Activated CD4-positive, alpha-beta memory T cell treated with anti-CD3 and anti-CD28 coated beads, Interleukin-2, amount 10 ng/mL, durations not matched to agents 7 days and 5 days (primary cell): ENCODE measurements at places on chromosomes 7 and 10.

- DNase-seq, result no peak
- H3K4me1 ChIP-seq, result peaks cover 5% of the 10 kb centered on the region
- H3K4me3 ChIP-seq, result no peak overlapping the region
- no peak overlapping the region for H3K27ac ChIP-seq
These were observed 7.6 kb downstream of the JAZF1 start for GRCh38 chr7:28172958-28173357.

DNA sequence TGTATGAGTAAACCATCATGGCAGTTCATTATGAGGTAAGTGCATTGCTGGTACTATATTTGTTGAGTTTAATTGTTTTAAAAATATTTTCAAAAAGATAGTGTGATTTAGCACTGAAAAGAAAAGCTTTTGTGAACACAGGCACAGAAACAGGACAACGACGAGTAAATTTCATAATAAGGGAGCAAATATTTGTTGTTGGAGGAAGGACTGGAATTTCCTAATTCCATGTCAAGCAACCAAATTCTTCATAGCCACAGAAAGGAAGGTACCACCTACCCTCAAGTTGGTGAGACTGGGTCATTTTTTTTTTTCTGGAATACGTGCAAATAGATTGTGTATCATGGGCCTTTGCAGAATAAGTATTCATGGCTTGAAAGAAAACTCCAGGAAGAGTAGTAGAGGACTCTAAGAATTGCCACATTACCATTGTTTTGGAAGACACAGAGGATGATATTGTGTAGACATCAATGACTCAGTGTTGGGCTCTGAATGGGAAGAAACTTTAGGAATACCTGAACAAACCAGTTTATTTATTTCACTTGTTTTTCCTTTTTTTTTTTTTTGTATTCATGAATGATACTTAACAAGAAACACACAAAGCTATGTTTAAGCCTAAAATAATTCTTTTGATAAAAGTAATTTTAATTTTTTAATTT lies 7.8 kb downstream of the UBE2D4 start:
- no peaks in the 10 kb centered on the region for H3K27me3 ChIP-seq
- no peaks in the 10 kb centered on the region for H3K4me1 ChIP-seq
- H3K27ac ChIP-seq, result no peak overlapping the region
- DNase-seq, result no peak
- H3K36me3 ChIP-seq, result no peaks in the 10 kb centered on the region
- no peak overlapping the region for H3K4me3 ChIP-seq

- no peaks in the 10 kb centered on the region for H3K27me3 ChIP-seq
- no peak overlapping the region for H3K27ac ChIP-seq
- DNase-seq, result no peak
These were observed 478.8 kb downstream of the NEBL start for GRCh38 chr10:20418286-20418685.

- no peak overlapping the region for H3K27ac ChIP-seq
- no peaks in the 10 kb centered on the region for H3K36me3 ChIP-seq
- H3K4me1 ChIP-seq, result peaks cover 12% of the 10 kb centered on the region
- H3K4me3 ChIP-seq, result no peak overlapping the region
- H3K27me3 ChIP-seq, result peaks cover 15% of the 10 kb centered on the region
These were observed 307.4 kb downstream of the WDR37 start for GRCh38 chr10:1363446-1364121.

DNA sequence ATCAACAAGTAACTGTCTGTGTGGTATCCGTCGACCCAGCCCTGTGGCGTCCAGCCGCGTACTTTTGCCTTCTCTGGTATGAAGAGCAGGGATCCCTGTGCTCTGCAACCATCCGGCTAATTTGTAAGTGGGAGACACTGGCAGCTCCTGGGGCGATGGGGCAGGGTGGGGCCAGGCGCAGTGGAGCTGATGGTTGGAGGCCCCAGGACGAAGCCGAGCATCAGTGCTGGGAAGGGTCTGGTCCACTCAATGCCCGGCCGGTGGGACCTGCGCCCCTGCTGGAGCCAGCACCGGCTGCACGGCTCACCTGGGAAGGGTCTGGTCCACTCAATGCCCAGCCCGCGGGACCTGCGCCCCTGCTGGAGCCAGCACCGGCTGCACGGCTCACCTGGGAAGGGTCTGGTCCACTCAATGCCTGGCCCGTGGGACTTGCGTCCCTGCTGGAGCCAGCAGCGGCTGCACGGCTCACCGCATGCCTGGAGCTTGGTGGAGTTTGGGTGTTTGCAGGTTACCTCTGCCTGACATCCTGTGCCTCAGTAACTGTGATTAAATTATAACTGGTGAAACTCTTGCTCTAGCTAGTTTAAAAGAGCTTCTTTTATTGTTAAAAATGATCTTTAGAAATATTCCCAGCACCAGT lies 96.1 kb downstream of the NKX6-2 start:
- H3K4me1 ChIP-seq, result peaks cover 4% of the 10 kb centered on the region
- H3K4me3 ChIP-seq, result no peak overlapping the region
- H3K27me3 ChIP-seq, result no peaks in the 10 kb centered on the region

- H3K4me3 ChIP-seq, result peak overlapping the region; percentile 63
- DNase-seq, result peak; percentile 73
- H3K27me3 ChIP-seq, result peaks cover 69% of the 10 kb centered on the region
- no peaks in the 10 kb centered on the region for H3K36me3 ChIP-seq
These were observed 855 bp upstream of the PALD1 start for GRCh38 chr10:70477661-70478162.

- peaks cover 9% of the 10 kb centered on the region for H3K36me3 ChIP-seq
- H3K4me3 ChIP-seq, result peak overlapping the region; percentile 86
- peak; percentile 58 for DNase-seq
- peak overlapping the region; percentile 92 for H3K27ac ChIP-seq
These were observed 3.2 kb downstream of the MAFK start for GRCh38 chr7:1533547-1534329.

- no peaks in the 10 kb centered on the region for H3K4me1 ChIP-seq
- no peak overlapping the region for H3K4me3 ChIP-seq
- H3K27ac ChIP-seq, result no peak overlapping the region
- H3K36me3 ChIP-seq, result no peaks in the 10 kb centered on the region
- DNase-seq, result no peak
These were observed 9.9 kb upstream of the STEAP2 start for GRCh38 chr7:90201500-90202195.

DNA sequence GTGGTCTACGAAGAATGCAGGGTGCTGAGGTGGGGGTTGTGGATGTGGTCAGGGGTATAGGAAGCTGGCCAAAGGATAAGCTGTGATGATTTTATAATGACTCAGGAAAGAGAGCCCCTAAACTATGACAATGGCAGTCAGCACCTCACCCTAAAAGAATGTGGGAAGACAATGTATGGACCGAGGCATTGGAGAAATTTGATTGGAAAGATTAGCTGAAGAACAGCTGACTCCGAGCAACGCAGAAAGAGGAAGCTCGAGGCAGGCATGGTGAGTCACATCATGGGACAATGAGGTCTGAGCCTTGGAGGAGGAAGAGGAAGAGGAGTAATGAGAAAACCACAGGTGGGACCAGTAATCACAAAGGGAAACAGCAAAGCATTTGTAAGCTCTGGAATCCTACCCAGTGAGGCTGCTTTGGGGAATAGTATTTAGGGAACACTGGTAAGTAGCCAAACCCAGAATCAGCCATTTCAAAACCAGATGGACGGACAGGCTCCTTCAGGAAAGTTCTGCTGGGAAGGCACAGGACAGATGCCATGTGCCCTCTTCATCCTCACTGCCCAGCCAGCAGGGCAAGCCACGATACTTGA lies 295.4 kb downstream of the PRPF18 start:
- peaks cover 16% of the 10 kb centered on the region for H3K27me3 ChIP-seq
- H3K36me3 ChIP-seq, result no peaks in the 10 kb centered on the region

- no peak for DNase-seq
- no peak overlapping the region for H3K4me3 ChIP-seq
- no peak overlapping the region for H3K27ac ChIP-seq
- peaks cover 5% of the 10 kb centered on the region for H3K36me3 ChIP-seq
- H3K27me3 ChIP-seq, result peaks cover 10% of the 10 kb centered on the region
- H3K4me1 ChIP-seq, result peaks cover 4% of the 10 kb centered on the region
These were observed 18.3 kb upstream of the ELMO1 start for GRCh38 chr7:37467002-37467401.

- no peaks in the 10 kb centered on the region for H3K36me3 ChIP-seq
- no peak overlapping the region for H3K27ac ChIP-seq
- DNase-seq, result no peak
- no peak overlapping the region for H3K4me3 ChIP-seq
- no peaks in the 10 kb centered on the region for H3K4me1 ChIP-seq
- H3K27me3 ChIP-seq, result no peaks in the 10 kb centered on the region
These were observed 17.0 kb downstream of the CDK14 start for GRCh38 chr7:90613088-90613498.

DNA sequence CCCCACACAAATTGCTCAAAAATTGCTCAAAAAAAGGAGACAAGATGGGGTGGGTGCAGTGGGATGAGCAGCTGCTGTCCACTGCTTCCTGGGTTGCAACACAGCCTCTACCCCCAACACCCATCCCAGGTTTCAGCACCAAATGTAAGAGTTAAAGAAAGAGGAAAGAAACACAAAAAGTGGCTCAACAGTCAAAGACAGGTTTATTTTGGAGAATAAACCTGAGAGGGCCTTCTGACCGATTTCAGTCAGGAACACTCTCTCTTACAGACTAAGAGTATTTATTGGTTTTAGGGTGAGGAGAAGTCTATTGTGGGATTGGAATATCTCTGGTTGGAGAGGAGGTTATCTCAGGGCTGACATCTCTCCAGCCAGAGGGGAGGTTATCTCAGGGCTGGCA lies 28.4 kb downstream of the OR13A1 start:
- H3K4me3 ChIP-seq, result no peak overlapping the region
- H3K36me3 ChIP-seq, result no peaks in the 10 kb centered on the region
- H3K27me3 ChIP-seq, result peaks cover 1% of the 10 kb centered on the region
